ENCODE measurements at places on chromosomes 2 and 18.
A peak's percentile ranks its signal among the peaks of the same experiment; 100 is the strongest.

GRCh38 chr2:228118940-228119339 lies 62.5 kb downstream of the SPHKAP start:
- no peak for DNase-seq

DNA sequence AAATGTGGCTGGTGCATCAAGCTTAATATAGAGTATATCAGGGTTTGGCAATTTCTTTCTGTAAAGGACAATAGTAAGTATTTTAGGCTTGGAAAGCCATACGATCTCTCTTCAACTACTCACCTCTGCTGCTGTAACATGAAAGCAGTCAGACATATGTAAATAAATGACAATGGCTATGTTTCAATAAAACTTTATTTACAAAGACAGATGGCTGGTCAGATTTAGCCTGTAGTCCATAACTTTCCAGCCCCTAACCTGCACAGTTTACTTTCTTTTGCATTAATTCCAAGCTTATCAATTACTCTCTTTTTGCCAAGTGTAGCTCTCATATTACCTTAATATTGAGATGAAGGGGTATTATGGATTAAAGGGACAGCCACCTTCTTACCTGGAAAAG lies 83.1 kb downstream of the LRATD1 start:
- no peak for DNase-seq

GRCh38 chr2:122660786-122661634 lies 905.6 kb downstream of the TSN start:
- DNase-seq = no peak

DNA sequence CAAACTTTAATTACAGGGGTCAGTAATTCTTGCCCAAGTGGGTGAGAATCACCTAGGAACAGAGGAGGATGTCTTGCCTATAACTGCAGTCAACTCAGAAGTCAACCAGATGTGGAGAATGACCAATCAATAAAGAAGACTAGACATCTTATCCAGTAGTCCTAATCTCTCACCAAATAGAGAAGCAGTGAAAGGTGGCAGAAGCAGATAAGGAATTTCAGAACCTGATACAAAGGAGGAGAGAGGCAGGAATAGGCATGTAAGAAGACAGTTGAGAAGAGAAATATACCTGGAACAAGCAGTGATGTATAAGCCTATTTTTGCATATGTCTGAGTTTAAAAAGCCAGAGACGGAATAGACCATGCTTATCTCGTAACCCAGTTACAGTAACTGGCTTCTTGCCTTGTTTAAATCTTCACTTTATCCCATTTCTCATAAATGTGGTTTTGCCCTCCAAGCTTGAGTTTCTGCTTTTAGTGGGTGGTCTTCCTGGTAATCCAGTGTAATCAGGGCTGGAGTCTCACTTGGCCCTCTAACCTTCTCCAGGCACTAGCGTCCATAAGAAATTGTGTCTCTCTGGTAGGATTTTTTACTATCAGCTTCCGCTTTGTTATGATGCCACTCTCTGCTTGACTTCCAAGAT lies 401.0 kb downstream of the SUCLG1 start:
- DNase-seq = no peak

- no peak for DNase-seq
Observed at GRCh38 chr2:69781321-69782248, 39.7 kb downstream of the ANXA4 start.

- no peak for DNase-seq
Observed at GRCh38 chr2:191117341-191117740, 33.5 kb downstream of the STAT4 start.

GRCh38 chr2:11498543-11499034 lies 32.6 kb upstream of the E2F6 start:
- peak; percentile 80 for DNase-seq
